ENCODE measurements at places on chromosomes 2 and 18. TPM values are rescaled to one million over a fixed set of nuclear protein-coding genes. Genes with fewer than 3 reads are reported as not detected.

The CD207 gene
- not detected for total RNA-seq

The ABCG8 gene
- not detected for total RNA-seq

The TTN gene
- under 0.01 TPM for total RNA-seq

The REG3A gene
- total RNA-seq: not detected

The L3MBTL4 gene
- not detected for total RNA-seq

The TRIM54 gene
- total RNA-seq: 0.61 TPM

The GCG gene
- not detected for total RNA-seq

The LYPD6 gene
- total RNA-seq: 0.06 TPM

The TSPYL6 gene
- total RNA-seq: not detected

The TMEM169 gene
- total RNA-seq: 0.18 TPM

The ARHGAP15 gene
- total RNA-seq: not detected

The MC2R gene
- total RNA-seq: not detected

The LRRTM4 gene
- not detected for total RNA-seq

The C2orf80 gene
- not detected for total RNA-seq

The PAIP2B gene
- total RNA-seq: 0.35 TPM

The BOLL gene
- total RNA-seq: not detected

The SP100 gene
- total RNA-seq: 28.7 TPM

The SLC19A3 gene
- 2.4 TPM for total RNA-seq

The SOCS6 gene
- 32.6 TPM for total RNA-seq

Measured in A549 treated with CORT108297 at 1 μM for 4 hours (cell line).